ENCODE measurements at places on chromosomes 4 and X.

GRCh38 chrX:30488092-30488491, 89.5 kb downstream of the TASL start:
- DNase-seq, result no peak

- DNase-seq, result no peak
Measured at GRCh38 chrX:135009057-135009610, 13.2 kb downstream of the RTL8B start.

GRCh38 chr4:15951781-15952180, 11.2 kb downstream of the FGFBP2 start:
- DNase-seq, result no peak

DNA sequence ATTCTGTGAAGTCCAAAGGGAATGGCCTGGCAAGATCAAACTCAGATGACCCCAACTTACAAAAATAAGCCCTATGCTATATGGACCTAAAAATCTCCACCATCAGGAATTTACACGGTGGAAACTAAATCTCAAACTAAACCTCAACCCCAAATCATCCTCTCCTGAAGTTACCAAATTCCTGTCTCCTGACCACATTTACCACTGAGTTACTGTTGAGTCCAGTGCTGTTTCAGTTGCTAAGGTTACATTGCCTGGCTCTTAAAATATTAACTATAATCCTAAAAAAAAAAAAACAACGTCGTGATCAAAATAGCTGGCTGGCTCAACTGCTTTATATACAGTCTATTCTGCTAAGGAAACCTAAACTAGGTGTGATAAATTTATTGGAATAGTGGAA, 315.2 kb upstream of the SLIT2 start:
- no peak for DNase-seq

GRCh38 chr4:25235401-25235800, 1.6 kb downstream of the PI4K2B start:
- no peak for DNase-seq

GRCh38 chr4:89110986-89111832, at the start of gene TIGD2:
Gene TIGD2 (plus strand): TSS chr4:89111533. CDS start chr4:89112975, 1,442 bp downstream.
- DNase-seq, result peak; percentile 28

DNA sequence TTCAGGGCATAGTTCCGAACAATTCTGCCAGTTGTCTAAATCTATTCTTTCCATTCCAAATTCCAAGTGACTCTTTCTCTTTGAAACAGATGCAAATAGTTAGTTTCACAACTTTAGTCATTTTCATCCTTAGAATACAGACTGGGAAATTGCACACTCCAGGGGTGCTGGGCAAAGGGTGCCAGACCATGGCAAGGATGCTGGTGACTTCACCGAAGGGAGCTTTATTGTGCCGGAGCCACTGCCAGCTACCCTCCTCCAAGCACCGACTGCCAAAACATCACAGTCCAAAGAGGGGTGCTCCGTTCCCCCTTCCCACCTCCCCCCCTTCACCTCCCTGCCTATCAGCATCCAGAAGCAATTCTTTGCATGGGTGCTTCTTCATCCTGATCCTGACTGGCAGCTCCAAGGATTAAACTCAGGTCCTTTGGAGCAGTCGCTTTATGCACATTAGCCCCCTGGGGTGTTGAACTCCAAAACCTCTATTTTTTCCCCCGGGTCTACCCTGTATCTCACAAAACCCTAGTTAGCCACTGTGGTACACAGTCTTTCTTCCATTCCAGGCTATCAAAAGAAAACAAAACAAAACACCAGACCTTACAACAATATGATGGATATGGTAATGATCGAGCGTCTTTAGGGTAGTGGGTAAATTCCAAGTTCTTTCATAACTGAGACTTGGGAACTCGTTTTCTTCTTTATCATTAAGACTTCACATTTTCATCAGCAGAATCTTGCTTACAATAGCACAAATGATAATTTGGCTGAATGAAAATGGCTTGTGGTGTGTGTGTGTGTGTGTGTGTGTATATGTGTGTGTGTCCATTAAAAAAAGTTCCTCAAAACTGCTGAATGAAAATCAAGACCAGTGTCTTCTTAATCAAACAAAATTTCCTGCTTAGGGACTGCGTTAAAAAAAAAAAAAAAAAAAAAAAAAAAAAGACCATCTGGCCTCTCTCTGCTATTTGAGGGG, 28.7 kb downstream of the MID1 start:
- DNase-seq, result no peak

DNA sequence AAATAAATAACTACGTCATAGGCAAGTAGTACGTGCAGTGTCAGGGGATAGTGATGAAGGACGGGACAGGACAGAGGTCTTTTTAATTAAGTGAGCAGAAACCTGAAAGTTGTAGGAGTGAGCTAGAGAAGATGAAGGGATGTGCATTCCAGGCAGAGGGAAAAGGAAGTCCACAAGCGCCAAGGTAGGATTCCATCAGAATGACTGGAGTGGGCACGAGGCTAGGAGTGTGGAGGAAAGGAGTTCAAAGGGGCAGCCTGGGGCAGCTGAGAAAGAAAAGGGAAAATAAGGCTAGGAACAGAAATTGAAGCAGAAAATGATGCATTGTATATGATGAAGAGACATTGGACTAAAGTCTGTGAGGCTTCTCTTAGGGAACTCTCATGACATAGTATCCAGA, 192.2 kb upstream of the TLL1 start:
- DNase-seq, result no peak

DNA sequence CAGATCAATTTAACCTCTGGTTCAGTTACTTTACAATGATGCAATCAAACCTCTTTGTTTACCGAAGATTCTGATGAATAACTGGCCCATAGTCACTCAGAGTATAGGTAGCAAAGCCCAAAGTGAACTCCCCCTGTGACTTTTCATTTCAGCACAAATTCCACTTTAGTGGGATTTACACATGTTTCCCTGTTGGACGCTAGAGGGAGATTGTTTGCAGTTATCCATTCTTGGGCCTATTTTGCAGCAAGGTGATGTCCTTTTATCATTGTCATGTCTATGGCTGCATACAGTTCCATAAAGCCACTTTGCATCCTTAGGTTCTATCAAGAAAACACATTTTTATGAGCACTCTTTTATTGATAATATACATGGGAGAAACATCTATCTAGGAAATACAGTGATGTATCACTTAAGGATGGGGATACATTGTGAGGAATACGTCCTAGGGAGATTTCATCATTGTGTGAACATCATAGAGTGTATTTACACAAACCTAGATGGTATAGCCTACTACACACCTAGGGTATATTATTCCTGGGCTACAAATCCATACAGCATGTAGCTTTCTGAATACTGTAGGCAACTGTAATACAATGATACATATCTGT, 14.5 kb upstream of the DKK2 start:
- DNase-seq, result no peak

- no peak for DNase-seq
Measured at GRCh38 chr4:73019462-73020047, 50.0 kb downstream of the COX18 start.

DNA sequence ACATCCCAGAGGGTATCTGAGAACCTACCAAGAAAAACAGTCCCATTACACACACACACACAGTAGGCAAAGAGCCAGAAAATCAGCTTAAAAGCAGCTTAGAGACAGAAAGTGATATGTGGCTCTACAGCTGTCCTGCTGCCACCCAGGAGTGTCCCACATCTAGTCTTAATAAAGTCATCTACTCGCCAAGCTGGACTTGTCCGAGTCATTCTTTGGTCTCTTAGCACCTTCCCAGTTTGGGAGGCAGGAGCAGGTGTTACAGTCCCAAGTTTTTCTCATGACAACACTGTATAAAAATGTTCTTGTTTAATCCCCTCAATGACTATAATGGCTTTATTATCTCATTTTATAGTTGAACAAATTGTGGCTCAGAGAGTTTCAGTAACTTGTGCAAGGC, 252.5 kb upstream of the CASK start:
- DNase-seq, result no peak

DNA sequence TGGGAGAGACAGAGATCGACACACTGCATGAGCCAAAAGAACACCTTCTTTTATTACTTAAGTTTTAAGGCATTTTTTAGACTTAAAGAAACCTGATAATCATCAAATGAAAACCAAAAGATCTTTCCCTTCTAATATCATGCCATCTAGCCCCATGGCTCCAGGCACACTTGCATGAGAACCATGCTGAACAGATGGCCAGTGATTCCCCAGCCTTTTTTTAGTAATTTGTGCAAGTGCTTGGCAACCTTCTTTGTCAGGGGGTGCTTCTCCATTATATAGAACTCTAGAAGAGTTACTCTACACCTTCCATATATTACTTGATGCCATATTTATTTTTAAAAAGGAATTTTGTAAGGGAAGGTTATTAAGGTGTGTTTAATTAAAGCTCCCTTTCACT, 182.2 kb upstream of the TEX13C start:
- DNase-seq, result no peak

DNA sequence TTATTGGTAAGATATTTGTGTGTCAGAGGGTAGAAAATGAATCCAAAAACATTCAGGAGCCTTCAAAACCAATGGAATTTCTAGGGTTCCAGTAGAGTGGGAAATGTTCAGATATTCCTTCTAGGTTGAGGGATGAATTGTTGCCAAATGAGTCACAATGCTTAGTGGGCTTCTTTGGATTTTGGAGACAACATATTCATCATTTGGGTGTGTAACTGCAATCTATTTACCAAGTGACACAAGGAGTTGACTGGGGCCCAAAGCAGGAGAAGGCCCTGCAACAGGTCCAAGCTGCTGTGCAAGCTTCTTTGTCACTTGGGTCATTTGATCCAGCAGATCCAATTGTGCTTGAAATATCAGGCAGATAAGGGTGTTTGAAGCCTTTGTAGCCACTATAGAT, 551.5 kb upstream of the PITX2 start:
- DNase-seq, result no peak

GRCh38 chrX:42020225-42020624, 96.9 kb upstream of the CASK start:
- no peak for DNase-seq

DNA sequence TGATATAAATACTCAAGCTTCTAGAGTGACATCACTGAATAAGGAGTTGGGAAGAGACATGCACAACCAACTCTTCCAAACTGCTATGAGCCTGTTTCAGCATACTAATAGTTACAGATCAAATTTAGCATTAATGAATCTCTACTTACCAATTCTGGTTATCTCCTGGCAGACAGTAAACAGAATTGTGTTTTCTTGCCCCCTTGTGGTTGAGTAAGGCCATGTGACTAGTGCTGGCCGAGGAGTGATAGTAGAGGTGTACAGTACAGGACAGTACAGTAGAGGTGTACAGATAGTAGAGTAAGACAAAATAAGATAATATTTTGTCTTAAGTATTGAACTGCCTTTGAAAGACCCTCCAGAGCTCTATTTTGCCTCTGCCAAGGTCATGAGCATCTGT, 681.4 kb downstream of the GABRG1 start:
- no peak for DNase-seq

- no peak for DNase-seq
Measured at GRCh38 chr4:142463206-142463605, 382.9 kb downstream of the INPP4B start.

DNA sequence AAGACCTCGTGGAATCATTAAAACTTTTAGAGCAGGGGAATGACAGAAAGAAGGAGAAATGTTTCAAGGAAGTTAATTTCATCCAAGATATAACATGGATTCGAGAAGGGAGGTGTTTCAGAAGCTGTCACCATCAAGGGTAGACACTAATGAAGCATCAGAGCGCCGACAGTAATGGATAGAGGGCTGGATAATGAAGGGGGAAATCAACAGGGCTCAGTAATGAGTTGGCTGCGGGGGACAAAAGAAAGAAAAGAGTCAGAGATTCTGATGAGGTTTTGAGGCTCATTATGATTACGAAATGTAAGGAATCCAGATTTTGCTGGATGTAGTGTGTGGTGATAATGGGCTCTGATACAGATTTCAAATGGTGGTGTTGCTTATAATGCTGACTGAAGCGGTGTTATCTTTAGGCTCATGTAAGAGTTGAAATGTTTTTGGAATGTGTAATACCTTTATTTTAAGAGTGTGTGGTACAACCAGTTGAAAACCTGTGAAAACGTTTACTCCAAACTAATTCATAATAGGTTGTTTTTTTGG, 39.3 kb upstream of the TENM3 start:
- DNase-seq, result no peak

- no peak for DNase-seq
Measured at GRCh38 chr4:100356172-100356571, 161.7 kb downstream of the EMCN start.

- no peak for DNase-seq
Measured at GRCh38 chrX:17042037-17042436, 95.6 kb downstream of the REPS2 start.

DNA sequence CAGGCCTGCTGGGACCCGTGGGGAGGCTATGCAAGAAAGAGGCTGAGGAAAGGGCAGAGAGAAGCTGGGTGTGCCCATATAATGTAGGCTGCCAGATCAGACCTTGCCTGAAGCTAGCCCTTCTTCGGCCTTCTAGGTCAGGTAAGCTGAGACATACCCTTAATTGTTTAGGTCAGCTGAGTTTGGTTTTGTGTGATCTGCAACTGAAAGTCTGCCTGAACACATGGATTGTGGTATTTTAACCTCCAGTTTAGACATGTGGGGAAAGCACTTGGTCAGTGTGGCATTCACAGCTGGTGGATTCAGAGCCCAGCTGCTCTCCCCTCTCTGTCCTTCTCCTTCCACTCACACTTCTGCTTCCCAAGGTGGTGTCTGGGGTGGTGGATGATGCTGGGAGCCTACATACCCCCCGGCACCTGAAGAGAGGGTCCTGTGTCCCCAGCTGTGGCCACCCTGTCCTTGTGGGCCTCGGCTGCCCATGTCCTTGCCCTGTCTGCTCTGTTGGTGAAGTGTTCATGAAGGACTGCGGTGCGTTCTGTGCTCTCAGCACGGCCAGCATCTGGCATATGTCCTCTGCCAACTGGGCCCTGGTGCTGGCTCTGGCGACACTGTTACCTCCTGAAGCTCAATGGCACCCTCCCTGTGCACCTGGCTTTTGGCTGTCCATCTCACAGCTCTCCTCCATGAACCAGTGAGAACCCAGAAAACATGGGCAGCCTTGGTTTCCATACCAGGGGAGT, 82.1 kb downstream of the NAT8L start:
- no peak for DNase-seq

GRCh38 chr4:100778431-100778830, 260.6 kb upstream of the EMCN start:
- no peak for DNase-seq

- no peak for DNase-seq
Measured at GRCh38 chrX:38656350-38656915, 95.1 kb downstream of the TSPAN7 start.

- DNase-seq, result no peak
Measured at GRCh38 chrX:153549231-153549630, 31.8 kb downstream of the ATP2B3 start.

DNA sequence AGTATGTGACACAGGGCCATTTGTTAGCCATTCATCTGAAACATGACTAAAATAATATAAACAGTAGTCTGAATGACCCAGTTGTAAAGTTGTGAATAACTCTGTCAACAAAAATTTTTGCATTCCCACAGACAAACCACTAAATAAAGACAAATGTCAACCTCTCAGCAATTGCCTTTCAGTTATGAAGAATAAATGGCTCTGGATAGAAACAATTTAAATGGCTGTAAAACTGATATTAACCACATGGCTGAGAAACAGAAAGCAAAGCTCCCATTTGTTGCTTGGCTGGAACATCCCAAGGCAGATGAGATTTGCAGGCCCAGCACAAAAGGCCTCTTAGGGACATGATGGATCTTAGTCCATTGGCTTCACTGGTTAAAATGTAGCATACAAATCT, 296.3 kb downstream of the GALNTL6 start:
- DNase-seq, result no peak

GRCh38 chr4:188198982-188199792, 59.9 kb downstream of the TRIML1 start:
- no peak for DNase-seq

Data from iPS DF 19.7 (cell line).